ENCODE measurements at places on chromosomes 5 and 9.

- DNase-seq, result no peak
Observed at GRCh38 chr9:127805620-127806019, 2.9 kb downstream of the FPGS start.

- no peak for DNase-seq
Observed at GRCh38 chr9:134988706-134989105, 71.0 kb upstream of the FCN1 start.

- peak; percentile 60 for DNase-seq
Observed at GRCh38 chr9:121853617-121854395, 202.4 kb downstream of the DAB2IP start.

DNA sequence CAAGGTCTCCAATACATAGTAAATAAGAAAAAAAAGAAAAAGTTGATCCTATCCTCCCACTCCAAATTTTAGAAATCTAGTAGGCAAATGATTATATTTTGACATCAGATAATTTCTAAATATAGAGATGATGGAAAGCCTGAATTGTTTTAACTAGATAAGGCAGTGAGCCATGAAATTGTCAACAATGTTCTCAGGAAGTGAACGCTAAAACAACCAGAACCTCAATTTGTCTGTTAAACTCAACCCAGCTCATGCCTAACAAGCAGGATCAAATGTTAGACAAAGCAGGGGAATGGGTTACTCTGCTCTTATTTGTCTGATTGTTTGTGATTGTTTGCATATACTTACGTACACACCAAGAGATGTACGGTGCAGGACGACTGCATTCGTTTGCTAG lies 49.2 kb downstream of the ESM1 start:
- DNase-seq, result no peak

DNA sequence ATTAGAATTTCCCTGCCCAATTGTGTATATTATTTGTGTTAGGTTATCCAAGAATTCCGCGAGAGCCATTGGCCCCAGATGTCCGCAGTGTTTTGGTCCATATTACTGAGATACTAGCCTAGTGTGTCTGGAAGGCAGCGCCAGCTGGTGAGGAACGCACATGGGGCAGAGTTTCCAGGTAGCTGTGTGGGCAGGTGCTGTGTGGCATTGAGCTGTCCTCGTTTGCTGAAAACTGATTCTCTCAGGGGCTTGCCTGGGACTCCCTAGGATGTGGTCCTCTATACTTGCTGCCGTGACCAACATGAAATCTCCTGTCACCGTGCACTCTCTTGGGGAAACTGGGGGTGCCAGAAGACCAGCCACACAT lies 288.7 kb downstream of the FANCC start:
- no peak for DNase-seq

- DNase-seq, result no peak
Observed at GRCh38 chr5:157108976-157109375, at the start of gene HAVCR2. TSS of gene HAVCR2 (minus strand) at chr5:157109044. CDS start at chr5:157108983, 61 bp downstream.

DNA sequence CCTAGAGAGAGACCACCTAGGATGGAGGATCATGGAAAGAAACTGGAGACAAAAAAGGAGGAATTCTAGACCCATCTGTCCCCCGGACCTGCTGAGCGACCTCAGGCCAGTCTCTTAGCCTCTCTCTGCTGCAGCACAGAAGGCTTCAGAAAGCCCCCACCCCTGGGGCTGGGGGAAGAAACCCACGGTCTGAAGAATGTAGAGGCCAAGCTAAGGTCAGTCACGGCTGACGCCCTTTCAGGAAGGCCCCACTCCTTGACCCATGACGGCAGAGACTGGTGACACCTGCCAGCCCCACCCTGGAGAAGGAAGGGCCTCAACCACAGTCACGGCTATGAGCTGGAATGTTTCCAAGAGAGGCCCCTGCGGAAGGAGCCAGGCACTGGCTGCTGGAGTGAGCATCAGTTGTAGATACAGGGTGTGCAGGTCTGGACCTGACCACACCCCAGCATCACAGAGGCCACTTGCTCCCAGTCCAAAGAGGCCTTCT lies 120.5 kb upstream of the BOD1 start:
- DNase-seq, result no peak

DNA sequence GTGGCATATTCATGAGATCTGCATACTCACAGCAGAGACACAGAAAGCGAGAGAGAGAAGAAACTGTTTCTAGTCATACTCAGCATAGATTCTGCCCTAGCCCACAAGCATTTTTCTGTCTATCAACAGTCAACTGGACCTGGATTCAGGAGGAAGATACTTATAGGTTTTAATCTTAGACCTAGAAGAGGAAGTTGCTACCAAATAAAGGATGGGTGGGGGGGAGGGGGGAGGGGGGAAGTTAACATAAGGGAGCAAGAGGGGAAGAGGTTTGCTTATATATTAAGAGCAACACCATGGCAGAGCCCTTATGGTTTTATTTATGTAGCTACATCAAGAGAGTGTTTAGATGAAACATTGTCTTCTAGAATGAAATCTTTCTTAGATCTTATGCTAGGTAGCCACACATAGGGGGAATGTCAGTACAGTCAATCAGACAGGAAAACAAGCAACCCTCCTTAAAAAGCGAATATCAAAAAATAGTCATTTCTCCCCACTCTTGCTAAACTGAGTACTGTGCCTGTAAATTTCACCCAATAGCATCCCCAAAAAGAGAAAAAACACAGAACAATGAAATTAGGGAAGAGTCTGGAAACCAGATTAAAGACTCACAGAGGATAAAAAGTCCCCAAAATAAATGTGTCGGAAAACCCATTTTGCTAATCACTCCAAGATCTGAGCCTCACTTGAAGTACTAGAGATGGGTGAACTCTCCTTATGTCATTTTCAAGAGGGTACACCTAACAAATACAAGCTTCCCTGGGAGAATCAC lies 192.7 kb upstream of the NR4A3 start:
- DNase-seq, result no peak

DNA sequence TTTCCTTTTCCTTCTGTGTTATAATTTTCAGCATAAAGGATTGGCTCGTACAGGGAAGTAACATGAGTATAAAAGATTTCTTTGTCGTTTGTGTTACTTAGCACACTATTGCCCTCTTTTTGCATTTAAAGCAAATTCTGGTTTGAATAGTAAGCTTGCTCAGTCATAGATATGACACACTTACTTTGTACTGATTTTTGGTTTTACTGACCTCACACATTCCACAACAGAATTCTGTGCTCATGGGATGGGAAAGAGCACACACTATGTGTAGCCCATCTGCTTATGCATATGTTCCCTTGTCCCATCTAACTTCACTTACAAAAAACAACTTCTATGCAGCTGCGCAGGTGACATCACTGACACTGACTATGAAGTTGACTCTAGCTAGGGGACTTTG lies 111.9 kb upstream of the MTAP start:
- no peak for DNase-seq

DNA sequence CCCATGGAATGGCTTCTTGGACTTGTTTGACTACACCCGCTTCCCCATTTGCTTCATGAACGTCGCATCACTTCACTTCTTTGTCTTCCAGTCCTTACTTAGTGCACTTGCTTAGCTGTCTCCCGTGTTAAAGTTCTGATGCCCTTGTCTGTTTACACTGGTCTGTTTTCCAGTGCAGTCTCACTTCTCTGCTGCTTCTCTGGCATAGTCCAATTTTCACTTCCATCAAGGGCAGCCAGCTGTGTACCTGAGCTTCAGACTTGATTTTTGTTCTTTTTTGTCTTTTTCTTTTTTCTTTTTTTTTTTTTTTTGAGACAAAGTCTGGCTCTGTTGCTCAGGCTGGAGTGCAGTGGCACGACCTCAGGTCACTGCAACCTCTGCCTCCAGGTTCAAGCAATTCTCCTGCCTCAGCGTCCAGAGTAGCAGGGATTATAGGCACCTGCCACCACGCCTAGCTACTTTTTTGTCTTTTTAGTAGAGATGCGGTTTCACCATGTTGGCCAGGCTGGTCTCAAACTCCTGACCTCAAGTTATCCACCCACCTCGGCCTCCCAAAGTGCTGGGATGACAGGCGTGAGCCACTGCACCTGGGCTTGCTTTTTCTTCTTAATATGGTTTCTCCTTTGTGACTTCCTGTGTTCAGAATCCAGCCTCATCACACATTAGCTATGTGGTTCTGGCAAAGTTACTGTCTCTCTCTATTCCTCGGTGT lies 75.4 kb downstream of the LRRC70 start:
- no peak for DNase-seq

DNA sequence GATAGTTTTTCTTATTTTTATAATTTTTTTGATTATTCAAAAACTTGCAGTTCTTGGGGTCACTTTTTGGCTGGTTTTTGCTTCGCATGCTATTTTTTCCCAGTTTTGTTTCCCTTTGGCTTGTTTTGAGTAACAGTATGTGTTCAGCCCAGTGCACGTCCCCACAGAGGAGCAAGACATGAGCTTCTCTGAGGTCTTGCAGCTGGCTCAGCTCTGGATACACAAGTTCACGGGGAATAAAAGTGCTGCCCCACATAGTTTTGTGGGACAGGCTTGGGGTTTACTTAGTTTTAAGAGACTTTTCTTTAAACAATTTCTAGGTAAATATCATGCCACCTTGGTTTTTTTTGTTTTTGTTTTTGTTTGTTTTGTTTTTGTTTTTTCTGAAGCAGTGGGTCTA lies 297.8 kb upstream of the IRX1 start:
- DNase-seq, result no peak

DNA sequence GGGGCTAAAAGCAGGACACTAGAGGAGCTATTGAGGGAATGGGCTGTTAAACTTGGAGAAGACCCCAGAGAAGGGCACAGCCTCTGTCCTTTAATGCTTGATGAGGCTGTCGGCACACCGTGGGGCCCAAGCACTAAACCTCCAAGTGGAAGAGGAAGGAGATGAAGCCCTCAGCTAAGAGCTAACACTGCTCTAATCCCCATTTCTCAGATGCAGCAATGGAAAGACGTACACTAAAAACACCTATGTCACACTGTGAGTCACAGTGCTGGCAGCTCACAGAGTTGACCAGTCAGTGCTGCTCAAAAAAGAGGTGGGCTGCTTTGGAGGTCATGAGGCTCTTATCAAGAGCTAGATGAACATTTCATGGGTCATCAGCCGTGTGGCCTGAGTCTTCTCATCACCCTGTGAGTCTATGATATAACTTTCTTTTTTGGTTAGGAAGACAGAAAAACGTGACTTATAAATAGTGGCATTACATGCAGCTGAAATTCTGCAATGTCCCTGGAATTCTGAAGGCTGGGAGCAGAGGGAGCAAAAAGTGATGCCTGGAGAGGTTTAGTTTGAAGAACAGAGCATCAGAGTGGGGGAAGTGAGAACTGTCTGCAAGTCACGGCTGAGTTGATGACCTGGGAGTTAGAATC lies 21.5 kb downstream of the TNFSF8 start:
- peak; percentile 23 for DNase-seq

GRCh38 chr9:75039009-75039408 lies 10.9 kb upstream of the CARNMT1 start:
- DNase-seq, result no peak

DNA sequence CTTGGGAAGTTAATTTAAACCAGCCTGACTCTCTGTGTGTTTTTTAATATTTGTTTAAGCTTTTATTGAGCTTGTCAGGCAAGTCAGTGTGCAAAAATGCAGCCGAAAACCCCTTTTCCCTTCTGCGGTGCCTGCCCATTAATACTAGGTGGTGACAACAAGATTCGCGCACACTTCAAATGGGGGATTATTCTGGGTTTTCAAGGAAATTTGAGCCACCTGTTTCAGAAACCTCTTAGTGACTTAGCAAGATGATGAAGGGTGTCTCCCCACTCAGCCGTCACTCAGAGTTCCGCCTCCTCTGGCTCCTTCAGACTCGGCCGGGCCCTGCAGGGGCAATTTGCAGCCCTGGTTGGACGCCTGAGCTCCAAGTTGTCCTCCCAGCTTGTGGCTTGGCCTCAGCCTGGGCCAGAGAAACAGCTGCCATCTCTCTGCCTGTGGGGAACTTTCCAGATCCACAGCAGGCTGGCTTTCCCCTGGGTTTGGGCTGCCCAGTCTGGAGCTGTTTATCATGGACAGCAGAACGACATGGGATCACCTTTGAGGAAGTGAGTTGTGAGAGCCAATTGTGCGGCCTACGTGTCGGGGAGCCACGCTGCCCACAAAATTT lies 75.9 kb downstream of the SPRY4 start:
- DNase-seq, result no peak

DNA sequence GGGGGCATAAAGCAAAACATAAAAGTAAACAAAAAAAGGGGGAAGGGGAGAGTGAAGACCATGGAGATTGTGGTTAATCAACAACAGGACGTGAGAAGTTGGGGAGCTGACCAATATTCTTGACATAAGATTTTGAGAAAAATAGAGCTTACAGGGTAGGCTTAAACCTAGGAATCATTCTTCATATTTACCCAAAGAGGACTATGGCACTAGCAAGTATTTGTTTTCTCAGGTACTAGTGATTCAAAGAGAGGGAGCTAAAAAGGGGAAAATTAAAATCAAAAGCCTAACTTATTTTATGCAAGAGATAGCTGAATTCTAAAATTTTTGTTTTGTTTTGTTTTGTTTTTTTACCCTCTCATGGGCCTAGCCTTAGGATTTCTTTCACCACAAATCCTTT lies 427.5 kb downstream of the PIK3R1 start:
- DNase-seq, result no peak

DNA sequence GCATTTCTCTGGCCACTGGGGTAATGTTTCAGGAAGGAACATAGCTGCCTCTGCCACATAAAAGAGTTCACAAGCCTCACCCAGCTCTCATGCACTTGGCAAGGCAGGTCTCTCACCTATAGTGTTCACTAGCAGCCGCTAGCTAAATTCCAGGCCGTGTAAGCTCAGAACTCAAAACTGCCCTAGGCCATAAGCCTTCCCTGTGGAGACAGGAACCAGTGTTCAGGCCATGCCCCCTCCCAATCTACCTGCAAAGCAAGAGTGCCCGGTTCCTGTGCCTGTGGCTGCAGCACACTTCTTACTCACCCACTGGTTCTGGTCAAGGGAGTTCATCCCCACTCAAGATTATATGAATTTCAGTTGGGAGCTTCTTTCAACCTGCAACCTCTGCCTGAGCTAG lies 60.7 kb upstream of the ZNF169 start:
- DNase-seq, result no peak

DNA sequence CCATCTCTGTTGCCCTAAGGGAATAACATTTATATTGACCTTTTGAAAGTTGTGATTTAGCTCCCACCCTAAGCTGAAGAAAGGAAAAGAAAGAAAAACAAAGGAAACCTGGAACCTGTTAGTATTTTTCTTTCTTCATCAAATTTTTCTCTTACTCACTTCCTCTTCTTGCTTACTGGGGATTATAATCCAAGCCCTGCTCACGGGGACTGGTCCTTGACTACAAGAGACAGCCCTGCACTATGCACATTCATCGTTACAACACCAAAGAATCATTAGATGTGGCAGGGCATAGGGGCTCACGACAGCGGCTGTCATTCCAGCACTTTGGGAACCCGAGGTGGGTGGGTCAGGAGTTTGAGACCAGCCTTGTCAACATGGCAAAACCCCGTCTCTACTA lies 37.8 kb upstream of the LPAR1 start:
- no peak for DNase-seq

DNA sequence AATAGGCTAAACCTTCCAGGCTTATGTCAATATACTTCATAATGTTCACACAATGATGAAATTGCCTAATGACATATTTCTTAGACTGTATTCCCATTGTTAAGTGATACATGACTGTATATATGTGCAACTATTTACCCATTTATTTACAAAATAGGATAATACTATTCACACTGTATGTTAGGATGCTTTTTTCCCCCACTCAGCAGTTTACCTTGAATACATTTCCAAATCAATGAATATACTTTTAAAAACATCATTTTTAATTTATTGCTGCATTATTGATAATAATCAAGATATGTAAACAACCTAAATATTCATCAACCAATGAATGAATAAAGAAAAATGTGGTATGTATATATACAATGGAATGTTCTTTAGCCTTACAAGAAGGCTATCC lies 55.5 kb downstream of the PCSK1 start:
- no peak for DNase-seq
